A172 (cell line): ENCODE measurements at places on chromosomes 4 and X. TPM values are rescaled to one million over a fixed set of nuclear protein-coding genes. Genes with fewer than 3 reads are reported as not detected.

The RTL9 gene
- total RNA-seq = 0.02 and 0.03 TPM in 2 replicates

- no peak for DNase-seq
Observed at GRCh38 chr4:27206009-27206408, 345.4 kb downstream of the STIM2 start.

DNA sequence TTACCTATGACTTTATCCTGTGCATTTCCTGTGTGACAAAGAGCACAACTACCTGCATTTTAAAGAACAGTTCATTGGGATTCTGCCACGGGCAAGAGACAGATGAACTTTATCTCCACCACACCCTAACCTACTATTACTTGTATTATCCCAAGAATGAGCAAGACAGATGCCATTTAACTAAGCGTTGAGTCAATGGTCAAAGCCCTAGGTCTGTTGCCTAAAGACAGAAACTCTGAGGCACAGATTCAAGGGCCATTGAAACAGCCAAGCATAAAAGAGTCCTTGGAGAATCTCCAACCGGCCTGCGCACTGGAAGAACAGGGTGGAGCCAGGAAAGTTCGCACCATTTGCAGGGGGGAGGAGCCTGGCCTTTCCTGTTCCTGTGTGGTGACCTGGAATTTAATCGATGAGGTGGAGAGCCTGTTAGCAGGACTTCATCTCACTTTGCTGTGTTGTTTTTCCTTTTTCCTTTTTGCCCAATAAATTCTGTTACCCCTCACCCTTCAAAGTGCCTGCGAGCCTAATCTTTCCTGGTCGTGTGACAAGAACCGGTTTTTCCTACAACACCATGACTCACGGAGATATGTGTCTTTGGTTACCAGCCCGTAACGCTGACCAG, 146.4 kb upstream of the DIAPH2 start:
- DNase-seq = no peak

DNA sequence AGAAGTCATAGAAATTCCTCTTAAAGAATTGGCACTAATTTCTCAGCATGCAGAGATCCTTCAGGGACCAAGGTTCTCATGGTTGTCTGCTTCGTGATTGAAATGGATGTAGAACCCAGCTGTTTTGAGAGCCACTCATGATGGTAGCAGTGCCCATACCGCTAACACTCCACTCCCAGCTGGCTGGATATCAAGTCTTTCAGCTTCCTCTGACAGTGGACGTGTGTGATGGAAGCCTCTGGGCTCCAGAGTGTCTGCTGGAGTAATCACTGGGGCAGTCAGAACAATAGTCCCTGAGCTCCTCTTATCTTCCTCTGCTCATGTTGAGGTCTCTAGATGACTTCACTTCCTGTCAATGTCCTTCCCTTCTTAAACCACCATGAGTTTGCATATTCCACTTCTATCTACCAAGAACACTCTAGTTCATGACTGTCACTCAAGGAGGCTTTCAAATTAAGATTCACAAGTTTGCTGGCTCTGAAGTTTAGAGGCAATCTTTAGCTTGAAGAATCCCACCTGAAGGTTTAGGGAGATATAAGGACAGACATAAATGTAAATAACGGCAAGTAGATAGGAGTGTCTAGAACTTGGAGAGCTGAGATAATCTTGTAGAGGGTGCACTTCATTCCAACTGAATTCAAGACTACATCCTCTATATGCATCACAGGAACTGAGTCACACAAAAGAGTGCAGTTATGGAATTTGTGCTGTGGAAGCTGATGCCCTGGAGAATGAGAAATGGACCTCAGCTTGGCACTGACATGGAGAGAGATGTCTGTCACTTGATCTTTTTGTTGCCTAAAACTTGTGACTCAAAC, 64.5 kb upstream of the WDR1 start:
- peak; percentile 42 for DNase-seq

The CLIC2 gene
- 2.6 and 4.8 TPM in 2 replicates for total RNA-seq

The SPANXN3 gene
- total RNA-seq = not detected in 2 replicates

GRCh38 chr4:94574050-94574449, 122.3 kb downstream of the PDLIM5 start:
- no peak for DNase-seq

The GAGE13 gene
- total RNA-seq = 6.7 TPM in 1 of 2 replicates, not detected in the other

The UCP1 gene
- total RNA-seq = not detected in 2 replicates

The LRAT gene
- total RNA-seq = not detected in 2 replicates

- peak; percentile 54 for DNase-seq
Observed at GRCh38 chr4:91325495-91325894, 978.3 kb upstream of the GRID2 start.

The ARSH gene
- total RNA-seq = not detected in 2 replicates
